ENCODE measurements at places on chromosomes 11 and 22.

DNA sequence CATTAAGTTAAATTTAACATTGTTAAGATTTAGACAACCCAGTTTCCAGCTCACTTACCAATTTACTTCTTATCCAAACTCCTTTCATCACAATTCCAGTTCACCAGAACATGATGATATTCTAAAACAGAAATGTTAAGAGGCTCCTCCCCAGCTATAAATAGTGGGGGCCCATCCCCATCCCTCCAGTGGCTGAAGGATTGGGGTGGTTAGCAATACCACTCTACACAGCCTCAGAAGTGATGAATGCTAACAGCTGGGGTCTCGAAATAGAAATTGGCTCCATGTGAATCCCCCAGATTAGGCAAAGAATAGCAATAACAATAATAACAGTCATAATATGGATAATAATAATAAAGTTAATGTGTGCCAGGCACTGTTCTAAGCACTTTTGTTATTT, 97.9 kb upstream of the NCAM1 start:
- no peaks in the 10 kb centered on the region for H3K36me3 ChIP-seq
- no peak overlapping the region for H3K4me3 ChIP-seq
- H3K27ac ChIP-seq = no peak overlapping the region
- DNase-seq = no peak
- H3K27me3 ChIP-seq = no peaks in the 10 kb centered on the region

GRCh38 chr11:839280-839623, 3.1 kb downstream of the POLR2L start:
- no peaks in the 10 kb centered on the region for H3K27me3 ChIP-seq
- H3K27ac ChIP-seq = peak overlapping the region; percentile 25
- peaks cover 49% of the 10 kb centered on the region for H3K36me3 ChIP-seq
- no peak overlapping the region for H3K4me3 ChIP-seq

GRCh38 chr11:118918128-118918685, 7.5 kb downstream of the BCL9L start:
- H3K27ac ChIP-seq = peak overlapping the region; percentile 97
- no peak for DNase-seq
- no peaks in the 10 kb centered on the region for H3K27me3 ChIP-seq
- H3K36me3 ChIP-seq = no peaks in the 10 kb centered on the region

DNA sequence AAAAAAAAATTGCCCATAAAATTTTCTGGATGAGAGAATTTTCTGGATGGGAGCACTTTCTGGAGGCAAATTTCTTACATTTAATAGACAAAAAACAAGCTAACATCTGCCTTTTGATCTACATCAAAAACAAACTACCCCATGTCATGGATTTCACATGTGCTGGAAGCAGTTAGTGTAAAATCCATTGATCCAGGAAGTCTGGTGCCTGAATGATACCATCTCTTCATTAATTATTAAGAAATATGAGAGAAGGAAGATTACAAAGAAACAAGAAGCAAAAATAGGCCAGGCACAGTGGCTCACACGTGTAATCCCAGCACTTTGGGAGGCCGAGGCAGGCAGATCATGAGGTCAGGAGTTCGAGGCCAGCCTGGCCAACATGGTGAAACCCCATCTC, 53.2 kb upstream of the FAM181B start:
- no peaks in the 10 kb centered on the region for H3K27me3 ChIP-seq
- no peaks in the 10 kb centered on the region for H3K36me3 ChIP-seq
- no peak for DNase-seq
- H3K4me1 ChIP-seq = no peaks in the 10 kb centered on the region
- no peak overlapping the region for H3K27ac ChIP-seq

DNA sequence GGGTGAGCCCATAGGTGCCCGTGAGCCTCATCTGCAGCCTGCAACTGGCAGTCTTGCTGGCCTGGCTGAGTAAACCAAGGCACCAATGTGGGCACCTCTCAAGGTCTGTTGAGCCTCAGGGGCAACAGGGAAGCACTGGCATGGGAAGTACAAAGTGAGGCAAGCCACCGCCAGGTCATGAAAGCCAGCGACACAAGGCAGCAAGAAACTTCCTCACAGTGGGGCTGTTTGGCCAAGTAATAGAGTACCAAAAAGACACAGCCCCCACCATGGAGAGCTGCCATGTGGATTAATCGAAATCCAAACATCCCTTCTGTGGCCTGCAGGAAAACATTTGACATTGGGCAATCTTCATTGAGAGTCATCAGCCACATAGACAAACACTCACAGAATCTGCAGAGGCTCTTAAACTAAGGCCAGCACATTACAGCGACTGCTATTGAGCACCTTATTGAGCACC, 43.6 kb upstream of the FIBIN start:
- H3K36me3 ChIP-seq = no peaks in the 10 kb centered on the region
- H3K27ac ChIP-seq = peak overlapping the region; percentile 77
- no peak for DNase-seq
- no peaks in the 10 kb centered on the region for H3K27me3 ChIP-seq

DNA sequence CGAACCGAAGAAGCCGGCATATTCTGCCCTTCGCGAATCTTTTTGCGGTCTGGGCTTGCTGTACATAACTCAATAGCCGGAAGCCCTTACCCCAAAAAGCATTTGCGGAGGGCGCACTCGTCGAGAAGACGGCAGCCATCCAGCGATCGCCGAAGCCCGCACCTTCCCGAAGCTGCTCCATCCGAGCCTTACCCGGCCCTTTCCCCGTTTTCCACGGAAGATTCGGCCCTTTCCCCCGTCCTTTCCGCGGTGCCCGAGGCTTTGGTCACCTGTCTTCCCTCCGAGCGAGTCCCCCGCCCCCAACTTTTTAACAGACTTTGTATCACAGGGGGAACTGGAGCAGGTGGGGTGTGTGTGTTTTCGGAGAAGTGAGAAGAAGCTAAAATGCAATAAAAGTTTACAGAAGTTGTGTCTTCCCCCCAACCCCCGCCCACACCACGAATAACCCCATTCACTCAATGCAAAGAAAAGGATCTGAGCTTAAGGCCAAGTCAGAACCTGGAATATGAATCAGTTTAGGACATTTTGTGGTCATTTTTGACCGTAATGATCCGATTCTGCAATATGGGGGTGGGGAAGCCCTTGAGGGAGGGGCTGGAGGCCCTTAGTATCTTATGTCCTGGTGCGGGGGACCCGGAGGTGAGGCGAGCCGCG, 99.0 kb upstream of the HSD17B12 start:
- H3K4me1 ChIP-seq = peaks cover 2% of the 10 kb centered on the region
- H3K4me3 ChIP-seq = peak overlapping the region; percentile 39
- H3K27me3 ChIP-seq = peaks cover 37% of the 10 kb centered on the region
- no peak overlapping the region for H3K27ac ChIP-seq
- H3K36me3 ChIP-seq = no peaks in the 10 kb centered on the region

- H3K36me3 ChIP-seq = no peaks in the 10 kb centered on the region
- H3K4me1 ChIP-seq = no peaks in the 10 kb centered on the region
- no peaks in the 10 kb centered on the region for H3K27me3 ChIP-seq
- H3K4me3 ChIP-seq = no peak overlapping the region
Measured at GRCh38 chr11:101612481-101612880, 28.7 kb upstream of the TRPC6 start.

DNA sequence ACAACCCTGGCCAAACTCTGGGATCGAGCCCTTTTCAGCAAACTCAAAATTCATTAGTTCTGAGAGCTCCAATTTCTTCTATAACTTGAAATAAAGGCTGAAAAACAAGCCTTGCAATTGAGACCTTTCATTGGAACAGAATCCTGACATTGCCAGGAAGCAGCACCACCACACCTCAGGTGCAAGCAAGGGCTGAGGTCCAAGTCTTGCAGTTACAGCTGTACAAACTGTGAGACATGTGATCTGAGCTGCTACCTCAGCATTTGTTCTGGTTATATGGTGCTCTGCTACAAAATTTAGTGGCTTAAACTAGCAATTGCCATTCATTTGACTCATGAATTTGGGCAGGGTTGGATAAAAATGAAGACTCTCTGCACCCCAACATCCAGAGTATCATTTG, 18.1 kb downstream of the OR5AS1 start:
- no peaks in the 10 kb centered on the region for H3K36me3 ChIP-seq
- H3K27me3 ChIP-seq = no peaks in the 10 kb centered on the region
- H3K4me1 ChIP-seq = no peaks in the 10 kb centered on the region
- no peak overlapping the region for H3K4me3 ChIP-seq
- no peak overlapping the region for H3K27ac ChIP-seq

DNA sequence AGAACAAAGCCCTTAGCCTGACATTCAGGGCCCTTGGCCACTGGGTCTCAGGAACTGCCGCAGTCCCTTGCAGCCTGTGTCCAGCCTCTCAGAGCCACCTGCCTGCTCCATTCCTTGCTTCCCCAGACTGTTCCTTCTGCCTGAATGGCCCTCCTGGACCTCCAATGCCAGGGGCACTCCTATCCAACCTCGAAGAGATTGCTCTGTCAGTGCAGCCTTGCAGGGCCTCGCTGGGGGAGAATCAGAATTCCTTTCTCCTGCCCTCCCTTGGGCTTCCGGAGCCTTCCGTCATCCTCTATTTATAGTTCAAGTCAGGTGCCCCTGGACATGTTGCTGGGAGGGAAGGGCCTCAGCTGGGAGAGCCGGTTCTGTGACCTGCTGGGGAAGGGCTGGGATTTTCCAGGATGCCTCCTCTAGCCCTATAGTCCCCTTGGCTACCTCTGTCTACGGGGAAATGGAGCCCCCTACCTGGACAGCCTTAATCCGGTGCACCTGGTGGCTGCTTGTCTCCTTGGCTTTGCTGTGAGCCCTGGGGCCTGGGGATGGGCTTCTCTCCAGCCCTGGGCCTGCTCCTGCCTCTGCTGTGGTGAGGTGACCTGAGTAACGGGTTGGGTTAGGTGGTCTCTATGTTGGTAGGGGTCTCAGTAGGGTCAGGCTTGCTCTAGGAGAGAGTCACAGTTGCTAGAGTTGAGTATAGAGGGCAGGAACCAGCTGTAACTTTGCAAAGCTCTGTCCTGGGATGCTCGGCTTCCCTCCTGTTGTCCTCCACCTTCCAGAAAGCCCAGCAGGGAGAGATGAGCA, 45.9 kb upstream of the SYT7 start:
- no peak for DNase-seq
- H3K4me1 ChIP-seq = no peaks in the 10 kb centered on the region
- H3K27me3 ChIP-seq = no peaks in the 10 kb centered on the region
- H3K4me3 ChIP-seq = no peak overlapping the region
- H3K27ac ChIP-seq = no peak overlapping the region

GRCh38 chr22:25375683-25376082, 156.2 kb downstream of the CRYBB2 start:
- no peaks in the 10 kb centered on the region for H3K27me3 ChIP-seq
- H3K4me3 ChIP-seq = no peak overlapping the region
- no peak overlapping the region for H3K27ac ChIP-seq
- no peaks in the 10 kb centered on the region for H3K4me1 ChIP-seq
- DNase-seq = no peak
- peaks cover 9% of the 10 kb centered on the region for H3K36me3 ChIP-seq

DNA sequence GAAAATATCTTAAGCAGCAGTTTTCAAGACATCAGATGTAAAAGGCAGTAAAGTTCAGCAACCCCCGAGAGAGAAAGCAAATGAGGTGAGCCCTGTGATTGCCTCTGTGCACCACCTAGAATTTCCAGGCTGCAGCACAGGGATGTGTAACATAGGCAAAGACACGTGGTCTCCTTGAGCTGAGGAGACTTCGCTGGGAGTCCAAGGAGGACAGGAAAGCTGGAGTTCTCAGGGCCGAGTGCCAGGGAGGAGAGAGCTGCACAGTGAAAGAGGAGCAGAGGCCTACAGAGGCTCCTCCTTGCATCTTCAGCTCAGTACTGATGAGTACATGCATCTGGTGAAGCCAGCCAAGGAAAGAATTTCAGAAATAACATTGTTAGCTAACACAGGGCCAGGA, 17.6 kb upstream of the TOLLIP start:
- DNase-seq = no peak
- no peak overlapping the region for H3K27ac ChIP-seq
- no peaks in the 10 kb centered on the region for H3K27me3 ChIP-seq
- H3K36me3 ChIP-seq = no peaks in the 10 kb centered on the region

DNA sequence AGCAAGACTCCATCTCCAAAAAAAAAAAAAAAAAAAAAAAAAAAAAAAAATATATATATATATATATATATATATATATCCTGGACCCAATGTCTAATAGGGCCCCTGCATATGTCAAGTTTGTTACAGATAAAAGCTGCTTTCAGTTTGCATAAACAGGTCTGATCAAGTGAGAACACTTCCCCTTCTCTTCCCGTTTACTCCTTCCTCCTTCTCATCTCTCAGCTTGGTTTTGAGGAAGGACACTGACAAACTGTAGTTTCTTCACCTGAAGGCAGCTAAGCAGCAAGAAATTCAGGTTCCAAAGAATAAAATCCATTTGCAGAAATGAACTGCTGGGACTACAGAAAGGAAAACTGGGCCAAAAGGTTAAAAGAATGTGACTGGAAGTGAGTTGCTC, 11.7 kb downstream of the THOC5 start:
- H3K27me3 ChIP-seq = no peaks in the 10 kb centered on the region
- no peak overlapping the region for H3K27ac ChIP-seq
- H3K4me1 ChIP-seq = no peaks in the 10 kb centered on the region
- H3K36me3 ChIP-seq = peaks cover 85% of the 10 kb centered on the region
- no peak overlapping the region for H3K4me3 ChIP-seq

- no peaks in the 10 kb centered on the region for H3K36me3 ChIP-seq
- H3K4me3 ChIP-seq = no peak overlapping the region
- H3K4me1 ChIP-seq = no peaks in the 10 kb centered on the region
- no peaks in the 10 kb centered on the region for H3K27me3 ChIP-seq
- DNase-seq = no peak
- no peak overlapping the region for H3K27ac ChIP-seq
Measured at GRCh38 chr11:102810950-102811660, 13.1 kb upstream of the MMP1 start.

- peaks cover 25% of the 10 kb centered on the region for H3K4me1 ChIP-seq
- no peaks in the 10 kb centered on the region for H3K36me3 ChIP-seq
- H3K4me3 ChIP-seq = peak overlapping the region; percentile 16
Measured at GRCh38 chr11:128450882-128451651, 136.3 kb downstream of the ETS1 start.
